Mucosa of gallbladder (tissue), 1 donor: ENCODE measurements at places on chromosomes 1 and 21.

- DNase-seq: no peak
These were observed 221.9 kb downstream of the TNR start for GRCh38 chr1:175521249-175522040.

- DNase-seq: no peak
These were observed 640.9 kb upstream of the PLXNA2 start for GRCh38 chr1:208885060-208885459.

DNA sequence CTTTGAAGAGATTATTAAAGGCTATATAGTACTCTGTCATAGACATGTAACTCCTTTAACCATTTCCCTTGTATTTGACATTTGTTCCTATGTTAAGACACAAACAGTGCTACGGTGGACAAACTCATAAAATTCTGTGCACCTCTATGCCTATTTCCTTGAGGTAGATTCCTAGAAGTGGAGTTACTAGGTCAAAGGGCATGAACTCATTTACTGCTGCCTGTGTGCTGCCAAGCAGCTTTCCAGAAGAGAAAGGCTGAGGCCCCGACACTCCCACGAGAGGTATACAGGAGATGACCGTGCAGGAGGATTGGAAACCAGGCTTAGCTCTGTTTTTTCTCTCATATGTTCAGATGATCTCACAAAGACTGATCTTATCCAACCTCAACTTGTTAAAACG is 34.4 kb upstream of the TENT5C start:
- DNase-seq: no peak

DNA sequence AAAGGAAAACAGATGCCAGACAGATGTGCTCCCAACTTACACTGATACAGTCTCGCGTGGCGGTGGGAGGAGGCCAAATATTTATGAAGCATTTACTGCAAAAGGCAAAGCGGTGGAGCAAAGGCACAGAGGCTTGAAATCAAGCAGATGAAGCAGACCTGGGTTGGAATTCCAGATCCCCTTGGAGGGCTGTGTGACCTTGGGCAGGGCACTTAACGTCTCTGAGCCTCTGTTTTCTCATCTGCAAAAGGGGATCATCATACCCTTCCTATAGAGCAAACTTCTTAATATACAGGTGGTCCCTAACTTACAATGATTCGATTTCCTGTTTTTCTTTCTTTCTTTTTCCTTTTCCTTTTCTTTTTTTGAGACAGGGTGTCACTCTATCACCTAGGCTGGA is 54.1 kb downstream of the IGSF21 start:
- DNase-seq: no peak

- DNase-seq: no peak
These were observed at the start of gene COL9A2 for GRCh38 chr1:40316595-40317393. COL9A2 (minus strand) TSS chr1:40317286; CDS start chr1:40317197, 89 bp downstream.

- DNase-seq: peak; percentile 38
These were observed 7.2 kb upstream of the TACSTD2 start for GRCh38 chr1:58584082-58584895.

DNA sequence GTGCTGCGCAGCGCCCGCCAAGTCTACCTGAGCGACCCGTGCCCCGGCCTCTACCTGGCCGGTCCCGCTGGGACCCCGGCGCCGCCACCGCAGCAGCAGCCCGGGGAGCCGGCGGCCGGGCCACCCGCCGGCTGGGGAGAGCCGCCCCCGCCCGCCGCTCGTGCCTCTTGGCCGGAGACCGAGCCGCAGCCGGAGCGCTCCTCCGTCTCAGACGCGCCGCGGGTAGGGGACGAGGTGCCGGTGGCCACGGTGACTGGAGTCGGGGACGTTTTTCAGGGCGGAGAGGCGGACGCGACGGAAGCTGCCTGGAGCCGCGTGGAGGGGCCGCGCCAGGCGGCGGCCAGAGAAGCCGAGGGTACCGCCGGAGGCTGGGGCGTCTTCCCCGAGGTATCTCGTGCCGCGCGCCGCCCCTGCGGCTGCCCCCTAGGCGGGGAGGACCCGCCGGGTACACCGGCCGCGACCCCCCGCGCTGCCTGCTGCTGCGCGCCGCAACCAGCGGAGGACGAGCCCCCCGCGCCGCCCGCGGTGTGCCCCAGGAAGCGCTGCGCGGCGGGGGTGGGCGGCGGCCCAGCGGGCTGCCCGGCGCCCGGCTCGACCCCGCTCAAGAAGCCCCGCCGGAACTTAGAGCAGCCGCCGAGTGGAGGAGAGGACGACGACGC is 646 bp downstream of the IER5 start:
- DNase-seq: no peak
